ENCODE measurements at places on chromosomes 7 and 10.
A peak's percentile ranks its signal among the peaks of the same experiment; 100 is the strongest.

GRCh38 chr10:130020651-130021382 is 56.7 kb upstream of the EBF3 start:
- peak; percentile 58 for DNase-seq

DNA sequence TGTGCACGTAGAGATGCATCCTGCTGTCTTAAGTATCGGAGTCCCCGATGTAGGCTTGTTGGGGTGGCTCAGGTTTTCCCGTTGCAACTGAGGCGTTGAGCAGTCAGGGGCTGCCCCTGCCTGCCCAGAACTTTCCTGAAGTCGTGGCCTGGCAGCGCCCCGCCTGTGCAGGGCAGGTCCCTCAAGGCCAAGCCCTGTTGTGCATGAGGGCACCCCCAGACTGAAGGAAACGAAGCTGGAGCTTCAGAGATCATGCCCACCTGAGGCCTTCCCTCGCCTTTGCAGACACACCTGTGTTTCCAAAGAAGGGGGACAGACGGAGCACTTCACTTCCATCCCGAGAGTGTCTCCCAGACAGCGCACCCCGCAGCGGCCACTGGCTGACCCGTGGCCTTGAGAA is 121.1 kb downstream of the NKX6-2 start:
- DNase-seq: no peak

DNA sequence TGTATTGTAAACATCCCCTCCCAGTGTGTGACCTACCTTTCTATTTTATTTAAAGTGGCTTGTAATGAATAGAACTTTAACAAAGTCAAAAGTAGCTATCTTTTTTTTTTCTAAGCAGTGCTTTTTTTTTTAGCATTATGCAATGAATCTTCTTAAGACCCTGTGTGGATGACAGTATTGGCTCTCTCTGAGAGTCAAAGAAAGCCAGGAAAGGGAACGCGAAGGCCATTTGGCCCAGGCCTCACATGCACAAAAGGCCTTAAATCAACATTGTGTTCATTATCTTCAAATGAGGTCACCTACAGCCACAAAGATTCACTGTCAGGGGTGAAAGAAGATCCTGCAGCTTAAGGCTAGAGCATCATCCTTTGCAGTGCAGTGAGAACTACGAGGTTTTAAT is 721.5 kb downstream of the GRID1 start:
- no peak for DNase-seq

DNA sequence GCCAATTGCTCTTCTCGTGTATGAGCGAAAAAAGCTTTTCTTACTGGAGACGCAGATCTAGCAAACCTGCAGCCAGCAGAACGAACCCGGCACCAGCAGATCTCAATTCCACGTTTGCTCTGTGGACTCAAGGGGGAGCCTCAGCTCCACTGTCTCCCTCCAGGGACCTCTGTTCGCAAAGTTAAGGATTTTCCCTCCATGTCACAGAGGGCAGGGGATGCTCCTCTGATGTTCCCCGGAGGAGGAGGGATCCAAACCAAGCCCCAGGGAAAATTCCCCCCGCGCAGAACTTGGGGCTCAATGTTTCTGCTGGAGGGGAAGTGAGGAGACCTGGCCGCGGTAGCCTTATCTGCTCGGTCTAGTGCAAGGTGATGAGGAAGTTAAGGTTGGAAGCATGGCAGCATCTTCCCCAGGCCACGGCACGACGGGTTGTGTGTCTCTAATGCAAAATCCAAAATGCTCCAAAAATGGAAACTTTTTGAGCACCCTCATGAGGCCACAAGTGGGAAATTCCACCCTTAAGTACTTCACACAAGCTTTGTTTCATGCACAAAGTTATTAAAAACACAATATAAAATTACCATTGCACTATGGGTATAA is 9.0 kb downstream of the IQCE start:
- peak; percentile 81 for DNase-seq

- no peak for DNase-seq
Observed at GRCh38 chr10:1551636-1552338, 185.5 kb downstream of the ADARB2 start.

DNA sequence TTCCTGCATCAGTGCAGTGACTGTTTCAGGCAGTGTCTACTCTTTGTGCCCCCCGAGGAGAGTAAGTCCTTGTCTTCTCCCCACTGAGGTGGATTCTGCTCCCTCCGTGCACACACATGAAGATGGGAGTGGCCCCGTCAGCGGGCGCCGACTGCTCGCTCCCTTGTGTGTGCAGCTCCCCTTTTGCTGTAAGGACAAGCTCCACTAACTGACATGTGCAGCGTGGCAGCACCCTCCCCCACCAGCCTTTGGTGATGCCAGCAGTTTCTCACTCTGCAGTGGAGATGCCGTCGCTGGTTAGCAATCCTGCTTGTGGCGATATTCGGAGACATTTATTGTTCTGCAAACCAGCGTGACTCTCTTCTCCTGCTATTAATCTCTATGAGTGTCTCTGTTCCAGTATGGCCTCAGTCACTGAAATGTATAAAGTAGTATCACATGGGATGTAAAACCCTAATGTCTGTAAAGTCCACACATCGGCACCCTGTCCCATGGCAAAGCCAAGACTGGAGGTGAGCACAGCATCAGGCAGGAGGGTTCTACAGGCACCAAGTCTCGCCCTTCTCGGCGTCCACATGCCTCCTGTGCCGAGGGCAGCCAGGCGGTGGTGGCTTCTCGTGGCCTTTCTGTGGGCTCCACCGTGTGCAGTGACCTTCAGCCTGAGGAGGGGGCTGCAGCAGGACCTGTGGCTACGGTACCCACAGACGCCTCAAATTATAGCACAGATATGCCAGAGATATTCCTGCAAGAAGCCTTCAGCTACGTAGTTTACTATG is 202.7 kb downstream of the EBF3 start:
- DNase-seq: no peak

Data from foreskin fibroblast (primary cell).